ENCODE measurements at places on chromosomes 12 and 14.

- DNase-seq: peak; percentile 10
Measured at GRCh38 chr12:76183459-76184186, 99.1 kb upstream of the NAP1L1 start.

DNA sequence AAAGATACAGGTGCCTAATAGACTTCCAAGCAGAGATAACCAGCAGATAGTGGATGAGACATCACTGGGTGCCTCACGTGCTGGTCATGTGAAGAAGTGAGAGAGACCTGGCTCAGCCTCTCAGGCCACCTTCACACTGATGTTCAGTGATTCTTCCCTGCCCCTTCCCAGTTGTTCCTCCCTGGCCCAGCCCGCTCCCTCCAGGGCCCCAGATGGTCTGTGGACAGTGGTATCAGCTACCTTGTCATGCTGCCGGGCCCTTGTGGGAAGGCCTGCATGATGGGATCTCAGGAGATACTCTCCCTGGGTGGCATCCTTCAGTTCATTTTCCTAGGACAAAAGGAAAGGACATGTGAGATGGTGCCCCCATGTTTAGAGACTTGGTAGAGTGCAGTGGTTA, 179.9 kb downstream of the PIWIL1 start:
- no peak for DNase-seq

DNA sequence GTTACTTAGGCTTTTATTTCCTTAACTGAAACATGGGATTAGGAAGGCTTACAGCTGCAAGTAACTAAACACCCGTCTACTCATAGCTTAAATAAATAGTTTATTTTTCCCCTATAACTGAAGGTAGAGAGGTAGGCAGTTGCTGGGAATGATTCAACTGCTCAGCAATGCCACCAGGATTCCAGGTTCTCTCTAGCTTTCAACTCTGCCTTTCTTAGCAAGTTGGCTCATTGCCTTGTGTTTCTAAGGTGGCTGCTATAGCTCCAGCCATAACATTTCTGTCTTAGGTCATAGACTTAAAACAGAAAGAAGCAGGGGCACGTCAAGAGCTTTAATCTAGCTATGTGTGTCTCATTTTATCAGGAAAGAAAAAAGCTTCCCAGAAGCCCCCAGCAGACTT, 103.7 kb upstream of the MDM1 start:
- no peak for DNase-seq

DNA sequence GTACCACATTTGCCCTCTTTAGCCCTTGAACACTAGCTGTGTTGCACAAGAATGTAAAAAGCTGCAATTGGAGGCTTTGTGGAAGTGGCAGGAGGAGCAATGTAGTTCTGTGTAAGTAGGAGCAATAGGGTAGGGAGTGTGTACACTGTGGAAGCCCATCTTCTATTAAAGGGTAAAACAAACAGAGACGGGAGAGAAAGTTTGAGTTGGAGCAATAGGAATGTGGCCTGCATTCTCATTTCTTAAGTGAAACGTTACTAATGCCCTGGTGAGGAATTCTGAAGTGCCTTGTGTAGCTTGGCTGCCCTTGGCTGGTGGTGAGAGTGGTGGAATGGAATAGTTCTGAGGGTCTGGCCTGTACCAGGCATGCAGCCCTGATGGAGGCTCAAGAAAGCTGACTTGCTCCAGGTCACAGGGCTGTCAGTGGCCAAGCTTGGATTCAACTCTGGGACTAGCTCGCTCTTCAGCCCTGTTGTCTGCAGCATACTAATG, 38.8 kb upstream of the ATP23 start:
- no peak for DNase-seq

DNA sequence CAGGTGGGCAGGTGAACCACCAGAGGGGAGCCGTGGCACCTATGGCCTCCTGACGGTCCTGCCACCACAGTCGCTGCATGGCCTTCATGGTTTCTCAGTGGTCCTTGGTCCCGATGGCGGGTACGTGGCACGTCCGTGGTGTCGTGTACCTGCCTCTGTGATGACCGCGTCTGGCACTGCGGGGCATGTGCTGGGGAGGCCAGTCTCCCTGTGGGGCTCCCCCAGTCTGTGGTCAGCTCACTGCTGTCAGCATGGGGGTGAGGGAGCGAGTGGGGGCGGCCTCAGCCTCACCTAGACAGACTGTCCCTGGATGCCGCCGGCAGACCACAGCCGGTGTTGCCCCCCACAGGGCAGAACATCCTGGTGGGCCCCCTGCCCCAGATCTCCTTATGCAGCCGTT, 267.2 kb downstream of the SEC23A start:
- DNase-seq: no peak

GRCh38 chr12:2319737-2320506, 267.1 kb downstream of the CACNA1C start:
- no peak for DNase-seq

GRCh38 chr14:32757568-32757967, 181.1 kb upstream of the NPAS3 start:
- DNase-seq: no peak

DNA sequence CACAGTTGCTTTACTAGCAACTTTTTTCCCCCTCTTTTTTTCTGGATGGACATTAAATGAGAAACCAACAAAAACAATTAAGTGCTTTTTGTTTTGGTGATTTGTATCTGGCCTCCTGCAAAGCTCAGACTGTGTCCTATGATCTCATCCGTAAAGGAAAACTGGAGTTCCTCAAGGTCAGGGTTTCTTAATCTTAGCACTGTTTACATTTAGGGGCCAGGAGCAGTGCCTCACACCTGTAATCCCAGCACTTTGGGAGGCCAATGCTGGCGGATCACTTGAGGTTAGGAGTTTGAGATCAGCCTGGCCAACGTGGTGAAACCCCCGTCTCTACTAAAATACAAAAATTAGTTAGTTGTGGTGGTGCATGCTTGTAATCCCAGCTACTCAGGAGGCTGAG, 28.0 kb downstream of the ENTPD5 start:
- DNase-seq: no peak

GRCh38 chr12:46084666-46085631, 94.6 kb upstream of the SCAF11 start:
- DNase-seq: no peak

- DNase-seq: no peak
Measured at GRCh38 chr12:9184276-9184675, 23.9 kb downstream of the PZP start.

GRCh38 chr12:74781991-74782485, 244.4 kb downstream of the ATXN7L3B start:
- DNase-seq: no peak

- DNase-seq: no peak
Measured at GRCh38 chr12:92695056-92695455, 7.7 kb upstream of the PLEKHG7 start.

GRCh38 chr12:39592295-39592694, 27.3 kb downstream of the ABCD2 start:
- DNase-seq: no peak

DNA sequence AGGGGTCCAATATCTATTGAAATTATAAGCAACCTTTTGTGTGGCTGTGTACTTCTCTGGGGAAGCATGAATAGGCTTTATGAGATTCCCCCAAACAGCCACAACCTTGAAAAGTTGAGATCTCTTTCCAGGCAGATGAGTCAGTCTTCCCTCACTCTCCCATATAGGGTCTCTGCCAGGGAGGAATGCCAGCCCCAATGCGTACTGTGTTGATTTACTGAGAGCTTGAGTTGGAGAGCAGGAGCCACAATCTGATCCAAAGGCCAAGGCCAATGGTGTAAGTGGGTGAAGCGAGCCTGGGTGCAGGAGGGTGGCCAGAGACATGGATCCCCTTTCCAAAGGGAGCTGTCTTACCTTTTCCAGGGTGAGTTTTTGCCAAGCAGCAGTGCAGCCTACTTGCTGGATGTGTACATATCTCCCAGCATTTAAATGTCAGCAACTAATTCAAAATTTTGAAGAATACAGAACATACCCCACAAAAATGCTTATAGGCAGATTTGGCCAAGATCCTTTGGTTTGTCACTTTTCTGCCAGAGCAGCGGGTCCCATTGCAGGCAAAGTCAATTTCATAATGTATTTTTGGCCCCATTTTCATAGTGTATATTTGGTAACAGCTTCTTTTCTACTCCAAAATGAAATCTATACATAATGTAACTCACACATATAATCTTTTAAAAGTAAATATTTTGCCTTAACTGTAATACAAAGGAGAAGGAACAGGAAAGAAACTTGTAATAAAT, 88.2 kb downstream of the TBC1D30 start:
- DNase-seq: no peak

DNA sequence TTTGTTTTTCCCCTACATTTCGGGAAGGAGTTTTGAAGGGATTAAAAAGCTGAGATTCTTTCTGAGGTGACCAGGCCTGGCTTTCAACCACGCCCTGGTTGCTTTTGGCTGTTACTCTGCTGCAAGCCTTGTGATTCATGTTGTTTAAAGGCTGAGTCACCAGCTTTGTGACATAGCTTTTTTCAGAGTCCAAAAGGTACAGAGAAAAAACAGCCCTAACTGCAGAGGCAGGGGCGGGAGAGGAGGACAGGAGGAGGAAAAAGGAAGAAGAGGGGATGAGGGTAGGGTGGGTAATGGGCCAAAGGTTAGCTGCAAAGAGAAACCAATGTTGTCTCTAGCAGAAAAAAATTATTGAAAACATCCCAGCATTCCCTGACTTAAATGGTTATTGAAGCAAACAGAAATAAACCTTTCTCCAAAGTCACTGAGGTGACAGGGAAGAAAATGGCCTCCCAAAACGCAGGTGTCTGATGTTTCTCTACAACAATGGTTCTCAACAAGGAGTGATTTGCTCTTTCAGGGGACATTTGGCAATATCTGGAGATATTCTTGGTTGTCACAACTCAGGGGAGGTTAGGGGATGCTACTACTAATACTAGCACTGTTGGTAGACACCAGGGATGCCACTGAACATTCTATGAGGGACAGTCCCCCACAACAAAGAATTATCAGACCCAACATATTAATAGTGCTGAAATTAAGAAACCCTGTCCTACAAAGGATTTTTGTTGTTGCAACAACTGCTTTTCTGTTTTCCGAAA, 2.1 kb upstream of the UBC start:
- peak; percentile 49 for DNase-seq

- no peak for DNase-seq
Measured at GRCh38 chr14:74275241-74275841, 27.4 kb downstream of the ABCD4 start.

GRCh38 chr12:55875704-55876467, 33.1 kb upstream of the MMP19 start:
- DNase-seq: no peak

- no peak for DNase-seq
Measured at GRCh38 chr12:10747730-10748129, 24.6 kb upstream of the YBX3 start.

DNA sequence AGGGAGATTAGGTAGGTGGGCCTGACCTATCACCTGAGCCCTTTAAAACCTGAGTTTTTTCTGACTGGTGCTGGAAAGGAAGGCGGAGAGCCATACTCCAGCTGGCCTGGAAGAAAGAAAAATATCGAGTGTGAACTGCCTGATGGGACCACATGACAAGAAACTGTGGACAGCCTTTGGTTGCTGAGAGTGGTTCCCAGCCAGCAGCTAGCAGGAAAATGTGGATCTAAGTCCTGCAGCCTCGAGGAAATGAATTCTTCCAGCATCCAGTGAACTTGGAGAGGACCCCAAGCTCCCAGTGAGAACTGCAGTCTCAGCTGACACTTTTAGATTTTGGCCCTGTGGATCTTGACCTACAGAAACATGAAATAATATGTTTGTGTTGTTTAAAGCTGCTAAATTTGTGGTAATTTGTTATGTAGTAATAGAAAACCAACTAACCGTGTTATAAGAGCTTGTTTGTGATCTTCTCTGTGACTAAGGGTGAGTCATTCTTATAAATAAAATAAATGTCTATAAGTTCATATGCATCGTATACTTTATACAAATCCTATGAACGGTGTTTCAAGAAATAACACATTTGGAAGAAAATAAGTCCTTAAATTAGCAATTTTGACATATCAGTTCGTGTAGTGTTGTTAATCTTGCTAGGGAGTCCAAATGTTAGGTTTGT, 359.6 kb downstream of the BMP4 start:
- no peak for DNase-seq

GRCh38 chr12:6612247-6612646, 5.1 kb upstream of the CHD4 start:
- DNase-seq: peak; percentile 42
